ENCODE measurements at places on chromosomes 7 and 10.

GRCh38 chr7:92641921-92642511 is 51.8 kb upstream of the FAM133B start:
- DNase-seq, result no peak

DNA sequence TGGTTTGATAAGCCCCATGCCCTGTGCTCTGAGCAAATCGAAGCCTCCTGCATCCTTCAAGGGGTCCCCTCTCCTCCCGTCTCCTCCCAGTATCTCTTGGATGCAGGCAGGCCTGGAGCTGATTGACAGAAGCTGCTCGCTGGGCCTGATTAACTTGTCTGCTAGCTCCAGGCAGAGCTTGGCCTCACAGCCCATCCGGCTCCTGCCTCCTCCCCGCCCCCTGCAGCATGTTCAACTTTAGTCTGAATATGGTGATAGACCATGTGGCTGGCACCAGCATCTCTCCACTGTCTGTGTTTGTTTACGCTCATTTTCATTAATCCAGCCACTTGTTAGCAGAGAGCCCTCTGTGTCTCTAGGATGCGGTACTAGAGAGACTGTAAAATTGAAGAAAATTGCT is 432.2 kb downstream of the DPP6 start:
- peak; percentile 63 for DNase-seq

GRCh38 chr7:75945297-75946168 is 30.6 kb downstream of the POR start:
- DNase-seq, result no peak

- no peak for DNase-seq
Observed at GRCh38 chr7:28067171-28067570, 113.4 kb downstream of the JAZF1 start.

DNA sequence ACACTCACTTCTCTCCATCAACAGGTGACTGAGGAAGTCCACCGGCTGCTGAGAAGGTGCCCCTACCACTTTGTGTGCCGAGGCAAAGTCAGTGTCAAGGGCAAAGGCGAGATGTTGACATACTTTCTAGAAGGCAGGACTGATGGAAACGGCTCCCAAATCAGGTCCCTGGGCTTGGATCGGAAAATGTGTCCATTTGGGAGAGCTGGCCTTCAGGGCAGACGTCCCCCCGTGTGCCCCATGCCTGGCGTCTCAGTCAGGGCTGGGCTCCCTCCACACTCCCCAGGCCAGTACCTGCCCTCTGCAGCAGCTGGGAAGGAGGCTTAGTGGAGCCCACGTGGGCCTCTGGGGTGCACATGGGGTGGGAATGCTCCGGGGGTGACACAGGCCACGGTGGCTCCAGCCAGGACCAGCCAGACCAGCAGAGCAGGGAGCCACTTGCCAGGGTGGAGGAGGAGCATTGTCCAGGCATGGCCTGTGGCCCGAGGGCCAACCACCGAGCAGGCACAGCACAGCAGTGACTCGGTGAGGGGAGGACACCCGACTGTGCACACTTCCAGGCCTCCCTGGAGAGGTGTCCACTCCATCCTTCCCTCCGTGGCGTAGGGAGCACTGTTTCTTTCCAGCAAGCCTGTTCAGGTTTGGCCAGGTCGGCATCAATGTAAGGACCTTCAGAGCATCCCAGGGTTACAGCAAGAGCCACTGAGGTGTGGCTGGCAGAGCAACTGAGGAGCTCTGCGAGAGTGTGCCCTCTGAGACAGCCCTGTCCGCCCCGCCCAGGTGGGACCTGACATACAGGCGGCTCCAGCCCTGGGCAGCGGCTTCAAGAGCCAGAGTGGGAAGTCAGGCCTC is 139.7 kb downstream of the ADCY1 start:
- no peak for DNase-seq

- DNase-seq, result no peak
Observed at GRCh38 chr10:17452060-17452841, 2.1 kb downstream of the ST8SIA6 start.

GRCh38 chr10:6055929-6056328 is 6.2 kb downstream of the IL2RA start:
- no peak for DNase-seq
